ENCODE measurements at places on chromosomes 6 and 20. TPM values are rescaled to one million over a fixed set of nuclear protein-coding genes. Genes with fewer than 3 reads are reported as not detected.

Gene FHL5
- not detected for total RNA-seq

Gene PGC
- total RNA-seq: 0.09 TPM

Gene DCDC2
- 1.9 TPM for total RNA-seq

Gene OR12D3
- total RNA-seq: not detected

Gene MUC22
- total RNA-seq: 0.02 TPM
